Anterior cingulate cortex (tissue), 58 donors: ENCODE measurements at places on chromosomes 3 and 15.

- DNase-seq: no peak
Observed at GRCh38 chr3:111473550-111473949, 68.4 kb upstream of the CD96 start.

DNA sequence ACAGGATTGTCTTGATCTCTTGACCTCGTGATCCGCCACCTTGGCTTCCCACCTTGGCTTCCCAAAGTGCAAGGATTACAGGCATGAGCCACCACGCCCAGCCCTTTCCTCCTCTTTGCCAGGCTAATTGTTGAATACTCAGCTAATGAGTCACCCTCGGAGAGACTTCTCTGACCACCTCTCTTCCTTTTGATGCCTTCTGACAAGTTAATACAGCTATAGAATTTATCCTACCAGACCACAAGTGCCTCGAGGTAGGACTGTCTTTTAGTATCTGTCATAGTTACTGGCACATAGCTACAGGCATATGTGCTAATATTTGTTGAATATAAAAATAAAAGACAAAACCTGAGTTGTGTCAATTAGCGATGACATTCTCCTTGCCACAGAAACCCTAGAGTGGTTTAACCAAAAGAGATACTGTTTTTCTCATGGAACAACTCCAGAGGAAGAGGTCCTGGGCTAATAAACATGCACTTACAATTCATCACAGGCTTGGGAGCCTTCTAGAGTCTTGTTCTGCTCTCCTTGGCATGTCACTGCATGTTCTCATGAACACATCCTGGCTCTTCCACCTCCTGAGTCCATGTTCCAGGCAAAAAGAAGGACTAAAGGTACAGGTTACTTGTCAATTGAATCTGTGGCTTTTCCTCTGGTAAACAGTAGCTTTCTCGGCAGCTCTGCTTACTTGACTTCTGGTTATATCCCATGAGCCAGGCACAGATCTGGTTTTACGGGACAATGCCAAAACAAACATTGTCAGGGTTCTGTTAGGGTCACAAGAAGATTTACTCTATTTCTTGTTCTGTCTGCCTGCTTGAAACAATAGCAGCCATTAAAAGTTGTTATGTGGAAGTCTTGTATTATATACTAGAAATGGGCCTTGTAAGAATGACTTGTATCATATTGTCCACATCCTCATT lies 332.3 kb downstream of the THSD4 start:
- no peak for DNase-seq

DNA sequence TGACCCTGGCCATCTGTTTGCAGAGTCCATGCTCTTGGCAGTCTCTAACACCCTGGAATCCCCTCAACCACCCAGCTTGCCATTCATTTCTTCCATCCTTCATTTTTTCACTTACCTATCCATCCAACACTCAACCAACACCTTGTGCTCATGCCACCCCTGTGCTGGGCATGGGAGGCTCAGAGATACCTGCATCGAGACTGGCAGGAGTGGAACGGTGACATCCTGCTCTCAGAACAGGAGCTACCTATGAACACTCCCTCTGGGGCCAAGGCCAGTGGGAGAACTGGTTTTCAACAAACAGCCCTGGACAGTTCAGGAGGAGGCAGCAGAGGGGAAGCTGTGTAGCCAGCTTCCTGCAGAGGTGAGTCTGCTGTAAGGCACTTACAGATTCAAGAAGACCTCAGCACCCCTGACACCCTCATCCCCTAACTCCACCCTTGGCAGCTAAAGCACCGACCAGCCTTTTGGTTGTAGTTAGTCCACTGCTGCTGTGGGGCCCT lies 19.5 kb upstream of the ATP2B2 start:
- DNase-seq: no peak

DNA sequence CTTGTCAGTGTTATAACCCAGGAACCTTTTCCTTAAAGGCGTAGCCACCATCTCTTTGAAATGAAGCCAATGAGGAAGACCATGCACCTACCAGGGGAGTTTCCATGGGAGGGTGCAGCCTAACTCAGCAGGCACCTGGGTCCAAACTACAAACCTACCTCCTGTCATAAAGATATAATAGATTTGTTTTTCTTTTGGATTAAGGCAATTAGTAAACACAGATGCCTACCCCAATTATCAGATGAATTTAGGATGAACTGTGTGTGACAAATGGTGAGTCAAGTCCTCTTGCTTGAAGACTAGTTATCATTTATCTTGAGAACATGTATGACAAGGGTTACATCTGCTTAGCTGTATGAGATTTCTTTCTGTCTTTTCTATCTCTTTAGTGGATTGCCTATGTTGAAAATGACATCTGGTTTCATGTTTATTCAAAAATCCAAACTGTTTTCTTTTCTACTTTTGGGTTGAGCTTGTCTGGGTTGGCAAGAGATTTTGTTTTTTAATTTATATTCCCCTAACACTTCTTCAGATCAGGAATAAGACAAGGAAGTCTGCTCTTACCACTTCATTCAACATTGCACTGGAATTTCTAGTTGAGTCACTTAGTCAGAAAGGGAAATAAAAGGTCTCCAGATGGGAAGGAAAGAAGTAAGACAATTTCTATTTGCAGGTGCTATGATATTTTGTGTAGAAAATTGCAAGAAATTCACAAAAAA lies 149.9 kb downstream of the NEK10 start:
- DNase-seq: no peak

DNA sequence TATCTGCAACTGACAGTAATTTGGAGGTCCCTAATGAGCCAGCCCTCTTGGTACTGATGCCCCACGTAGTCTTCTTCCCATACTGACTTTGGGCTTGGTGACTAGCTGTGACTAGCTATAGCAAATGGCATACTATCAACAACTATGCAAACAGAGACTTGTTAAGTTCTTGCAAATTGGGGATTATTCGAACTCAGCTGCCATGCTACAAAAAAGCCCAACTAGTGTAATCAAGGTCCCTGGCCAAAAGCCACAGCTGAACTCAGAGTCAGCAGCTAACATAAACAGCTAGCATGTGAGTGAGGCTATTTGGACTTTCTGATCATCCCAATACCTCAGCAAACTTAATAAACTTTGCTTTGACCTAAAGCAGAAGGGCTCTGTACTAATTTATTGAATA lies 121.2 kb upstream of the PLXND1 start:
- no peak for DNase-seq
